Stimulated activated CD8-positive, alpha-beta memory T cell treated with anti-CD3 and anti-CD28 coated beads, Interleukin-4, amount 100 ng/mL, for 24 hours (primary cell): ENCODE measurements at places on chromosomes 2 and 18.

DNA sequence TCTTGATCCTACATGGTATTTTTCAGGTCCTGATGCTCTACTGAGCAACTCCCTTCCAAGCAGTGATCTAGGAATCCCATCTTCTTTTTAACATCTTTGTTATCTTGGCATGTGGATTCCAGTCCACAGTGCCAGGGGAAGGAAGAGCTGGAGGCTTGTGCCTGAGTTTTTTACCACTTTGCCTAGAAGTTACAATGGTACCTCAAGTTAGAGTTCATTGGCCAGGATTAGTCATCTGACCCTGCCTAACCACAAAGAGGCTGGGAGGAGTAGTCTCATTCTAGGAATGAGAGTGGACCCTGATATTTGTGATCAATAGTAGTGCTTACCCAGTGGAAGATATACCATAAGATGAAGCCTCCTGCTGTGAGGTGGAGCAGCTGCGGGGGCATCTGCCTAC lies 109.3 kb downstream of the ADCYAP1 start:
- DNase-seq = no peak

GRCh38 chr18:13574761-13575160 lies 151.6 kb downstream of the FAM210A start:
- no peak for DNase-seq

- no peak for DNase-seq
These were observed 12.8 kb downstream of the ALPG start for GRCh38 chr2:232419245-232420072.

DNA sequence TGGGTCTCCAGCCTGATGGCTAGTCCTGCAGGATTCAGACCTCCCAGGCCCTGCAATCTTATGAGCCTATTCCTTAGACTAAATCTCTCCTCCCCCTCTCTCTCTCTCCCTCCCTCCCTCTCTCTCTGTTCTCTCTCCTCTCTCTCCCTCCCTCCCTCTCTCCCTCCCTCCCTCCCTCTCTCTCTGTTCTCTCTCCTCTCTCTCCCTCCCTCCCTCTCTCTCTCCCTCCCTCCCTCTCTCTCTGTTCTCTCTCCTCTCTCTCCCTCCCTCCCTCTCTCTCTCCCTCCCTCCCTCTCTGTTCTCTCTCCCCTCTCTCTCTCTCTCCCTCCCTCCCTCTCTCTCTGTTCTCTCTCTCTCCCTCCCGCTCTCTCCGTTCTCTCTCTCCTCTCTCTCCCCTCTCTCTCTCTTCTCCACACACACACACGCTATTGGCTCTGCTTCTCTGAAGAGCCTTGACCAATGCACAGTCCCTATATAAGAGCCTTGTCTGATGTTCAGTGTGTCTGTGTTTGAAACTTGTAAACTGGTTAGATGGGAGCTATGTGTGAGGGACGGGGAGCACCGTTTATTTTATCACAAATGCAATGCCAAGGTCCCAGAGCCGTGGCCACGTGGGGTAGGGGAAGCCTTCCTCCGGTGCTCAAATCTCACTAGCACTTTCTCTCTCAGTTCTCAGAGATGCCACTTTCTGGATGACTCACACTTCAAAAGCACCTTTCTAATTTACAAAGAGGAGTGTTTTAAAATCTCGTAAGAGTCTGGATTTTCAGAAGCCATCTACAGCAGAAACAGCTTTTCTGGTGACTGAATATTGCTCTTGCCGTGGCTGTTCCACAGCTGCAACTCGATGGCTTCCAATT lies 9.4 kb upstream of the PRLH start:
- DNase-seq = no peak

DNA sequence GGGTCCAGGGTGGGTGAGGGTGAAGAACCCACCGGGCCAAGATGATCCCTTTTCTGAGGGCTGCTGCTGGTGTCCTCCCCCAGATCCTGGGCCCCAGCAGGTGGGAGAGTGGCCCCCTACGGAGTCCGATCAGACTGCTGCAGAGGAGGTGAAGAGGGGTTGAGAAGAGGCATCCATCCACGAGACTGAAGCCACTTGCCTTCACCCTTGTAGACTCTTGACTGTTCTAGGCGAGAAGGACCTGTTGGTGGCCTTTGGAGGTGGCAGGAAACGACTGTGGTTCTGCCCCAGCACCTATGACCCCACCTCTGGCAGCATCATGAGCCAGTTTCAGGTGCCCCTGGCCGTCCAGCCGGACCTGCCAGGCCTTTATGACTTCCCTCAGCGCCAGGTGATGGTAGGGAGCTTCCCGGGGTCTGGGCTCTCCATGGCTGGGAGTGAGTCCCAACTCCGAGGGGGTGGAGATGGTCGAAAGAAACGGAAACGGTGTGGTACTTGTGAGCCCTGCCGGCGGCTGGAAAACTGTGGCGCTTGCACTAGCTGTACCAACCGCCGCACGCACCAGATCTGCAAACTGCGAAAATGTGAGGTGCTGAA lies 1.5 kb downstream of the TET3 start:
- no peak for DNase-seq

- DNase-seq = no peak
These were observed 688 bp downstream of the MAPRE2 start for GRCh38 chr18:35041815-35042387.

GRCh38 chr2:135225781-135226180 lies 173.7 kb downstream of the RAB3GAP1 start:
- no peak for DNase-seq

GRCh38 chr18:11310476-11311086 lies 161.2 kb upstream of the PIEZO2 start:
- DNase-seq = no peak

- DNase-seq = no peak
These were observed 57.8 kb downstream of the RBKS start for GRCh38 chr2:27832396-27832795.

DNA sequence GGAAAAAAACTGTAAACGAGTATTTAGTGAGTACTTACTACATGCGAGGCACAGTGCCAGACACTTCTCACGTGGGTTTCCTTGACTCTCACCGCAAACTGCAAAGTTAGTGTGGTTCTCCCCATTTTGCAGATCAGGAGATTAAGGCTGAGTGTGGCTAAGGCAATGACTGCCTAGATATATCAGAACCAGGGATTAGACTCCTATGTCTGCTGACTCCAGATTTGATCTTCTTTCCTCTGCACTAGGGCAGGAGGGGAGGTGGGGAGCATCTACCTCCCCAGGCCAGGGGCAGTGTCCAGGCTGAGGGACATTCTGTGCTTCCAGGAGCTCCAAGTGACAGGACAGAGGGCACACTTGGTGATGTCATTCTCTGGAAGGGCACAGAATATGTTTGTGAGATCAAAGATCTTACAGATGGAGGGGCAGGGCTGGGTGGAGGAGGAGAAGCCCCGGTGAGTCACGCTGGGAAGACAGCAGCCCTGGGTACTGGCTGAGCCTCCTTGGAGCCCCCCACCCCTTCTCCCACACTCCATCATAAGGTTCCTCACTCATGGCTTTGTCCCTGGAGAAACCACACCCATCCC lies 92.4 kb downstream of the RHOB start:
- DNase-seq = no peak

GRCh38 chr2:7730449-7730848 lies 813.2 kb downstream of the RNF144A start:
- DNase-seq = no peak

DNA sequence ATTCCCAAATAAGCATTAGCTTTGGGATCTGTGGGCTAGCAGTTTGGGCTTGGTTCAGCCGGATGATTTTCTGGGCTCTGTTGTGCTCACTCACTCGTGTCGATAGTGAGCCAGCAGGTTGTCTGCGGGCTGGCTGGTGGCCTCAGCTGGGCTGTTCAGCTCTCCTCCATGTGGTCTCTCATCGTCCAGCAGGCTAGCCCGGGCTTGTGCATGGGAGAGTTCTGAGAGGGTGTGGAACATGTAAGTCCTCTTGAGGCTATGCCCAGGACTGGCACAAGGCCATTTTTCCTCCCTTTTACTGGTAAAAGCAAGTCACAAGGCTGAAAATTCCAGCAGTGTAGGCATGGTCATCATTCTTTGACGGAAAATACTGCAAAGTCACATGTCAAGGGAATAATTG lies 38.5 kb downstream of the NTSR2 start:
- no peak for DNase-seq

DNA sequence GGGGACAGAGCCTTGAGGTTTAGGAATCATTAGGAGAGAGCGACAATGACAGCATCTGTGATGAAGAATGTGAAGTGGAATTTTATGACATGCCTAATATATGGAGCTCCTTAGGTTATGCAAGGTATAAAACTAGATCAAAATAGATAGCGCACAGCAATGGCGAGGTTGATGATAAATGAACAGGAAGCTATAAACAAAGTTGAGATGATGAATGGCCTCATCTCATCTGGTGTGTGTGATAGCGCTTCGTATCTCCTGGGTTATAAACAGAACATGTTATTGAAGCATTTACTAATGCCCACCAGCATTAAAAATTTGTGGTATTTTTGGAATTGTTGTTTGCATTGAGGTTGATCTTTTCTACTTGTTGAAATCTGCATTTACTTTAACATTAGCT lies 231.5 kb downstream of the LTBP1 start:
- no peak for DNase-seq

DNA sequence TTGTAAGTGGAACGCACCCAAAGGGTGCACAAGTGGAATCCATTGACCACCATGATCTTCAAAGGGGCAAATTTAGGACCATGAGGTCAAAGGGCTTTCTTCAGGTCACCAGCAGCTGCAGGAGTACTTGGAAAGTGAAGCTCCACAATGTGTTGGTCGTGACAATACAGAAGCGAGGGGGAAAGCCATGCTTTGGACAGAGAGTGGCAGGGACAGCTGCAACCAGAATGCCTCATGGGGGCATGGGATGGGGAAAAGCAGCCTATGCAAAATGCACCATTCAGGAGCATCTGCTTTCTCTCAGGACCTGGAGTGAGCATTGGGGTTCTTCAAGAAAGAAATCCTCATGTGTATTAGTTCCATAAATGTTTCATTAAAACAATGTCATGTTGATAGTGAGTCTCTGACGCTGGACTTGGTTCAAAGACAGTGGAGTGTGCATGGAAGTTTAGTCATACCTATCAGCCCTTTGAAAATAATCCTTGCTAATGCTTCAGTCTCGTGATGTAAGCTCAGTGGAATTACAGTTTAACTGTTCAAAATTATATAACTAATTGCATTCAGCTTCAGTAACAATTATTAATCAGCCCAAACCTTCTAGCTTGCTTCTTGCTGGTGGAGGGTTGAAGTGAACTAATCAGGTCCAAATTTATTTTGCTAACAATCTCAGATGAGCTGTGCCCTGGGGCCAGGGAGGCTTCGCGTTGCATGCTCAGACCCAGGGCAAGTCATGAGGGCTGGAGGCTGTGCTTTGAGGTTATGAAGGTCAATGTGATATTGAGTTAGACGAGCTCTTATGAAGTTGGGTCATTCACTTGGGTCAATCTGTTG lies 41.6 kb downstream of the ACKR3 start:
- no peak for DNase-seq

GRCh38 chr2:233228376-233228775 lies 23.1 kb upstream of the ATG16L1 start:
- no peak for DNase-seq

GRCh38 chr18:49666045-49666775 lies 104.4 kb downstream of the LIPG start:
- no peak for DNase-seq

DNA sequence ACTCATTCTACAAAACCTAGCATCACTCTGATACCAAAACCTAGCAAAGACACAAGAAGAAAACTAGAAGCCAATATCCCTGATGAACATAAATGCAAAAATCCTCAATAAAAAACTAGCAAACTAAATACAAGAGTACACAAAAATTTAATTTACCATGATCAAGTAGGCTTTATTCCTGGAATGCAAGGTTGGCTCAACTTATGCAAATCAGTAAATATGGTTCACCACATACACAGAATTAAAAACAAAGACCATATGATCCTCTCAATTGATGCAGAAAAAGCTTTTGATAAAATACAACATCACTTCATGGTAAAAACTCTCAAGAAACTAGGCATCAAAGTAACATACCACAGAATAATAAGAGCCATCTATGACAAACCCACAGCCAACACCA lies 188.3 kb downstream of the ETAA1 start:
- no peak for DNase-seq

DNA sequence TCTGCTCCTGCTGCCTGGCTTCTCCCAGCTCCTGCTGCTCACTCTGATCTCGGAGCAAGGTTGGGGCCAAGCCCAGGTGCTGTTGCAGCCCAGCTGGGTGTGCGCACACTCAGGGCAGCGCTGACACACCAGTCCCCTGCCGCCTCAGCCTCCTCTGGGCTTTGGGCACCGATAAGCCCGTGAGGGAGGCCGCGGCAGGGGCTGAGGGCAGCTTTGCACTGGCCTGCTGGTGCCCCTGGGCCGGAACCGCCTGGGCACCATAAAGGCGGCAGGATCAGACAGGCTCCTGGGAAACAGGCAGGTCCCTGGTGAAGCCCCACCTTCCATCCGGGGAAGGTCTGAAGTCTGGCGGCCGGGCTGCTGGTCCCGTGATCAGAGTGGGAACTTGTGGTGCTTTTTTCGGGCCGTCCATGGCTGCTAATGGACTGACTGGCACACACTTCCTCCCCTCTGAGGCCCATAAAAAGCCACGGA lies 14.1 kb upstream of the EML6 start:
- no peak for DNase-seq

- DNase-seq = no peak
These were observed 1.7 kb upstream of the HS6ST1 start for GRCh38 chr2:128320192-128320905.

DNA sequence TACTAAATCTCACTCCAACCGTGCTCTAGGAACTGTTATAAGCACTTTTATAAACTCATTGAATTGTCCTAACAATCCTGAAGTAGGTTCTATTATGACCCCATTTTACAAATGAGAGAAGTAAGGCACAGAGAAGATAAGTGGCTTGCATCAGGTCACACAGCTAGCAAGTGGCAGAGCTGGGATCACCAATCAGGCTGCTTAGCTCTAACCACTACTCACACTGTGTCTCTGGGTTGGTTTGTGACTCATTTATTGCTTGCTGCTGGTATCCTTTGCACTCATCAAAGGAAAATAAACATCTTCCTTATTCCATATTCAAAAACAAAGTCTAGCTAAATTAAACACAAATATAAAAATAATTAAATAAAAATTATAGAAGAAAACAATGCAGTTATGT lies 42.5 kb upstream of the IL1R2 start:
- no peak for DNase-seq

DNA sequence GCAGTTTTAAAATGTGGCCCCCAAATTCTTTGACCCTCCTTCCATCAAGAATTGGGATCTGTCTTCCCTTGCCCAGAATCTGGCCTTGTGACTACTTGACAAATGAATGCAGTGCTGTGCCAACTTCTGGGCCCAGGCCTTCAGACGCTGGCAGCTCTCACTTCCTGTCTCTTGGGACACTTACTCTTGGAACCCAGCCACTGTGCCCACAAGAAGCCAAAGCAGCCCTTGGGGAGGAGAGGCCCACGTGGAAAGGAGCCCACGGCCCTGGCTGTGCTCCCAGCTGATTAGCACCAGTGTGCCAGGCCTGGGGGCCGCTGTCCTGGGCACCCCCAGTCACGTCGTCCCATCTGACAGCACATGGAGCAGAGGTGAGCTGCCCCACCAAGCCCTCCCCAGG lies 56.6 kb downstream of the RPL37A start:
- DNase-seq = no peak

DNA sequence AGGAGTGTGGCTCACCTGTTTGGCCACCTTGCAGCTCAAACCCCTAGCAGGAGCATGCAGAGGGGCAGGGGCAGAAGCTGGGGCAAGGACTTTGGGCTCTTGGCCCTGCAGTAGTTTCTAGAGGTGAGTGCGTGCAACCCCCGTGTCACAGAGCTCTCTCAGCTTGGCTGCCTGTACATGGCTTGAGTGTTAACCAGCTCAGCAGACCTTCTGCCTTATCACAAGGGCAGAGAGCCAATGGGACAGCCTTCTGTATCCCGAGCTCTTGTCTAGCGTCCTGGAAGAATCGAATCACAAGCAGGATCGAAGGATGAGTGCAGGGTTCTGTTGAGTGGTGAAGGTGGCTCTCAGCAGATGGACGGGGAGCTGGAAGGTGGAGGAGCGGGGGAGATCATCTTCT lies 120.3 kb upstream of the TMEM18 start:
- DNase-seq = no peak
